ENCODE measurements at places on chromosomes 1 and 21.

- no peak for DNase-seq
Observed at GRCh38 chr21:27569831-27570230, 602.9 kb upstream of the ADAMTS5 start.

DNA sequence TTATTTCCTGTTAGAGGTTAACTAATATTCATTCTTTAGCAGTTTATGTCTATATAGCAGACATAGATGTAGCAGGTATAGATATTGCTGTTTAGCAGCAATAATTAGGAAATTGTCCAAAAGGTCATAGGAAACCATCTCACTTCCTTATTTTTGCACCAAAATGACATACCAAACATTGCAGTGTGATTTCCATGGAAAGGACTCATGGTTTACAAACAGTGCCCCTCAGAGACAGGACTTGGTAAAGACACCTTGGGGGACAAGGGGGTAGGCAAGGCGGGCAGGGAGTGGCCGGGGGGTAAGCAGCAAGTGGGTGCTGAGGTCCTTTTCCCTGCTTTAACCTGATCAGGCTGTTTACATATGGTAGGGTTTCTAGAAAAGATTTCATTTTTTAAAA lies 30.5 kb downstream of the BATF3 start:
- DNase-seq, result peak; percentile 55

- DNase-seq, result no peak
Observed at GRCh38 chr21:22981819-22982218, 1983.6 kb downstream of the NCAM2 start.

- no peak for DNase-seq
Observed at GRCh38 chr1:209536843-209537242, 46.7 kb upstream of the CAMK1G start.

- no peak for DNase-seq
Observed at GRCh38 chr1:117753652-117754051, 147.8 kb downstream of the TENT5C start.

DNA sequence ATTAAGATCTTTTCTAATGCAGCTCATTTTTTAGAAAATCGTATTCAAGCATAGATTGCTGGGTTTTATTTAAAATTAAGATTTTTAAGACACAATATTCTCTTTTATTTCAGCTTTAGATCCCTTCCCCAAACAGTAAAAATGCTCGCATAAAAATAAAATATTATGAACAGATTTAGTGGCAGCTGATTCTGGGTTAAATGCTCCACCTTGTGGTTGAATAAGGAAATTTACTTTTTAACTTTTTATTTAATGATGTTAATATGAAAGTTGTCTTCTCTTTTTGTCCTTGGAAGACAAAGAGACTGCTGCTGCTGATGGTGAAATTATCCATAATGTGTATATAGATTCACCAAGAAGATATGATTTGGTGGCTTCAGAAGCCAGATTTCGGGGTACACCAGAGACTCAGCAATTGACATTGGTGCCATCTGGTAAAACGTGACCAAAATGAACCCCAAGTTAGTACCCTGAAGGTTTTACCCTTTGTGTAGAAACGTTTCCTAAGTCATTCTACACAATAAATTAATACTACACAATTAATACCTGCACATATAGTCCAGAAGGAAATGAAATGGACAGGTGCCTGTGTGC lies 128.0 kb downstream of the ADAMTS1 start:
- peak; percentile 38 for DNase-seq

GRCh38 chr1:3019007-3019515 lies 2.2 kb upstream of the ACTRT2 start:
- no peak for DNase-seq

- DNase-seq, result peak; percentile 19
Observed at GRCh38 chr1:23565776-23566175, 6.5 kb upstream of the ID3 start.

DNA sequence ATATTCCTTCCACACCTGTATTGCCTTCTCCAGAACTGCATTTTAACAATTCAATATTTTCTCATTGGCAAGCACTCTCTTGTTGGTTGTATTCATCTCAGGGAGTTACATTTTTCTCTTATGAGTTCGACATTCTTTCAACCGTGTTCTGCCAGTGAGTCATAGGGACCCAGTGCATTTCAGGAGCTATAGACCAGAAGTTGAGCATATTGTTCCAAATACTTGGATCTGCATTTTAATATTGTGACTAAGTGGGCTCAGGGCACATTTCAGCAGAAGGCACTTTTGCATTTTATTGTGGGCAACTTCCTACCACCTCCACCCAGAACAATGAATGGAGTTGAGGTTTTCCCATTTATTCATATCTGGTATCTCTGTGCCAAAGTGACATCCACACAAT lies 132.8 kb downstream of the TNFSF18 start:
- DNase-seq, result no peak

DNA sequence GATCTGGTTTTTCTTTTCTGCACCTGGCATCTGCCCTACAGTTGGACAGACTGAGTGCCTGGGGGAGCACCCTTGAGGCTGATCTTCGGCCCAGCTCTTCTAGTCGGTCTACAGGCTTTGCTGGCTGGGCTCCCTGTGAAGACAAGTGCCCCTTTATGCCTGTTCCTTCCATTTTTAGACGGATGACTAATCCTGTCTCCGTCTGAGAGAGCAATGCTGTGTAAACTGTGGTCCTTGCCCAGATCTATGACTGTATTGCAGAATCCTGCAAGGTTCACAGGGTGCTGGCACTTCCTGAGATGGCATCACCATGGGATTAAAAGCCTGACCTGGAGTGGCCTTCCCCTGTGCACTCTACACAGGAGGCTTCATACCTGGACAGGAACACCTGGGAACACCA lies 47.6 kb upstream of the SAMD13 start:
- DNase-seq, result no peak

GRCh38 chr1:198856601-198857000 lies 217.8 kb downstream of the PTPRC start:
- no peak for DNase-seq

GRCh38 chr21:38527737-38528136 lies 29.5 kb upstream of the ERG start:
- DNase-seq, result no peak

DNA sequence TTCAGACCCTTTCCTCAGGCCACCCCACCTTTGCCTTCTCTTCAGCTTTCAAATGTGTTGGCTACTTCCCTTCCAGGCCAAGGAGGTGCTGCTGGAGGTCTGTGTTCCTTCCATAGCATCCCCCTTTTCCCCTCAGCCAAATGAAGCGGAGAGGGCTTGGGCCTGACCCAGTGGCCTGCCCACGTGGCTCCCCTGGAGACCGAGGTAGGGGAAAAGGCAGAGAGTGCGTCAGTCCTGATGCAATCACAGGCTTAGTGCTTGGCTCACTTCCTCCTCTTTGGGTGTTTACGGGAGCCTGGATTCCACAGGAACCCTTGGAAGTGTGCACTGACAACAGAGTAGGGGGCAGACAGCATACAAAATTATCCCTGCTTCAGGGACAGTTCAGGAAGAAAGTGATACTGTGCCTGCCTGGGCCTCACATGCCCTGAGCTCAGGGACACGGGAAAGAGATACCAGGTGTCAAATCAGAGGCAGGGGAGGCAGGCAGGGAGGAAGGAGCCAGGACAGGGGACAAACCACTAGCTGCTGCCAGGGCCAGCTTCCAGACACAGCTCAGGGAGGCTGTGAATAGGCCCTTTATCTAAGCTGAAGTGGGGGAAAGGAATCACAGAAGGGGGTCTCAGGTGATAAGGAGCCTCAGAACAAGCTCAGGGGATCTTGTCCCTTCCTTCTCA lies 16.6 kb upstream of the PTP4A2 start:
- DNase-seq, result no peak

DNA sequence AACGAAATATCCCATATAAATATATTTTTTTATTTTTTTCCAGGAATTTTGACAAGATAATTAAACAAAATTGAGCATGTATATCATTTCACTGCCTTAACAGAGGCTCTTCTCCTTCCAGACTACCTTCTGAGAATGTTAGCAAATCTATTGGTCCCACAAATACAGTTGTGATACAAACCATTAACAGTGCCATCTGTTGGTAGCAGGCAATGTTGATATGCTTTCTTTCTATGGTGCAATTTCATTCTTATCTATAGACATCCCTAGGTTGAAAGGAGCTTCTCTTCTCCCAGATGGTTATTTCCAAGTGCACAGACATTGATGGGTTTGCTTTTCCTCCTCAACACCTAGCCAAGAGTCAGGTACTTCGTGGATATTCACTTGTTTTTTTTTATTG lies 303.6 kb downstream of the USH2A start:
- DNase-seq, result peak; percentile 49
